ENCODE measurements at places on chromosomes 13 and 19. TPM values are rescaled to one million over a fixed set of nuclear protein-coding genes. Genes with fewer than 3 reads are reported as not detected.

DNA sequence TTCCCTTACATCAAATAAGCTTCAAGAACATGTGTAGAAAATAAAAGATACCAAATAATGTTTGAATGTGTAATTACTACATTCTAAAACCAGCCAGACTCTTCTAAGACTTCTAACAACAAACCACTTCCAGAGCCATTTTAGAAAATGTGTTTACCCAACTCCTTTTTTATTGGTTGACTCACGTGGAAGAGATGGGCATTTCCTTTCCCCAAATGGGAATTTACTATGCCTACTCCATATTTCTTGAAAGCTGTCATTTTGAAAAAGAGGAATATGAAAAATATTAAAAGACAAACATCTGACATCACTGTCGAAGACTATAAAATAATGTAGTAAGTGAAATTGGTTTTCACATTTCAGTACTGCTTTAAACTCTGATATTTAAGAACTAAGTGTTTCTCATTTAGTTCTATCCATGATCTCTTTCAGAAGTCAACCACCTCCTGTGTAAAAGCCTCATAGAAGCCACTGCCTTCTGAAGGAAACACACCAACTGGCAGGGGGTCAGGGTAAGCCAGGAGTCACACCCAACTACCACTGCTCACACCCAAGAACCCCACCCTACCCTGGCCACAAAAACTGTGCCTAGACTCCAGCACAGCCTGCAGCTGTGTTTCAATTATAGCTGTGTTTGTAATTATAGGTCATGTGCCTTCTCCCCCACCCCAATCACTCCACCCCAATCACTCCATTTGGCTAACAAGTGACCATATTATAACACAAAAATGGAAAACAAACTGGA, 86.8 kb downstream of the UBL3 start:
- no peak overlapping the region for H3K4me3 ChIP-seq
- DNase-seq = no peak
- H3K27ac ChIP-seq = no peak overlapping the region
- H3K27me3 ChIP-seq = no peaks in the 10 kb centered on the region

DNA sequence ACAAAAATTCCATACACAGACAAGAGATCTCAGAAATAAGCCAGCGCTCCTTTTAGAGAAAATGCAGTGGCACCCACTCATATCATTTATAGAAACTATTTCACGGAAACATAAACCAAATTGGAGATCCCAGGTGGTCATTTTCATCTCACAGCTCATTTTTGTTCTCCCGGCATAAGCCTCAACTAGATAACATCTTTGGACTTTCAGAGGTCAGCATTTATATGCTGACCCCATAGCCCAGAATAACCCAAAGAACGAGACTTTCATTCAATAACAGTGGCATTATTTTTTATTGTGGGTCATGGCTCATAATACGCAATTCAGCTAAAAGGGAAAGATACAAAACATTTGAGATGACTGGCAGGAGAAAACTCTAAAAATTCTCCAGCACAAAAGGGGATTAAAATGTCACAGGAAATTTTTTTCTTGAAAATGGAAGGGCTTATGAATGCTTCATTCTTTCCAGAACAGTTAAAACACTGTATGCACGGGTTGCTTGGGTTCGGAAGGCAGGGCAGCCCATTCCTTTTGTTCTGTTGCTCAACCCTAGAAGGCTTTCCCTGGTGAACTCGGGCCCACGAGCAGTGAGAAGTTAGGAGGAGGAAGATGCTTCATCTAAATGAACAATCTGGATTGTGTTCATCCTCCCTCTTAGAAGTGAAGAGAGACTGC, 24.0 kb downstream of the STARD13 start:
- H3K27me3 ChIP-seq = no peaks in the 10 kb centered on the region
- H3K4me3 ChIP-seq = no peak overlapping the region
- H3K27ac ChIP-seq = no peak overlapping the region
- H3K4me1 ChIP-seq = no peaks in the 10 kb centered on the region

- no peak for DNase-seq
- H3K27me3 ChIP-seq = peaks cover 6% of the 10 kb centered on the region
- no peak overlapping the region for H3K4me3 ChIP-seq
- H3K36me3 ChIP-seq = no peaks in the 10 kb centered on the region
Measured at GRCh38 chr19:3720349-3720917, 12.2 kb downstream of the TJP3 start.

- H3K36me3 ChIP-seq = peaks cover 18% of the 10 kb centered on the region
- H3K4me1 ChIP-seq = no peaks in the 10 kb centered on the region
- DNase-seq = no peak
- no peak overlapping the region for H3K4me3 ChIP-seq
- no peaks in the 10 kb centered on the region for H3K27me3 ChIP-seq
Measured at GRCh38 chr13:111265701-111266035, 54.8 kb upstream of the TEX29 start.

- no peak overlapping the region for H3K27ac ChIP-seq
- no peak overlapping the region for H3K4me3 ChIP-seq
- no peaks in the 10 kb centered on the region for H3K27me3 ChIP-seq
- no peaks in the 10 kb centered on the region for H3K4me1 ChIP-seq
- no peak for DNase-seq
- no peaks in the 10 kb centered on the region for H3K36me3 ChIP-seq
Measured at GRCh38 chr13:113415825-113416224, 37.5 kb downstream of the ADPRHL1 start.

DNA sequence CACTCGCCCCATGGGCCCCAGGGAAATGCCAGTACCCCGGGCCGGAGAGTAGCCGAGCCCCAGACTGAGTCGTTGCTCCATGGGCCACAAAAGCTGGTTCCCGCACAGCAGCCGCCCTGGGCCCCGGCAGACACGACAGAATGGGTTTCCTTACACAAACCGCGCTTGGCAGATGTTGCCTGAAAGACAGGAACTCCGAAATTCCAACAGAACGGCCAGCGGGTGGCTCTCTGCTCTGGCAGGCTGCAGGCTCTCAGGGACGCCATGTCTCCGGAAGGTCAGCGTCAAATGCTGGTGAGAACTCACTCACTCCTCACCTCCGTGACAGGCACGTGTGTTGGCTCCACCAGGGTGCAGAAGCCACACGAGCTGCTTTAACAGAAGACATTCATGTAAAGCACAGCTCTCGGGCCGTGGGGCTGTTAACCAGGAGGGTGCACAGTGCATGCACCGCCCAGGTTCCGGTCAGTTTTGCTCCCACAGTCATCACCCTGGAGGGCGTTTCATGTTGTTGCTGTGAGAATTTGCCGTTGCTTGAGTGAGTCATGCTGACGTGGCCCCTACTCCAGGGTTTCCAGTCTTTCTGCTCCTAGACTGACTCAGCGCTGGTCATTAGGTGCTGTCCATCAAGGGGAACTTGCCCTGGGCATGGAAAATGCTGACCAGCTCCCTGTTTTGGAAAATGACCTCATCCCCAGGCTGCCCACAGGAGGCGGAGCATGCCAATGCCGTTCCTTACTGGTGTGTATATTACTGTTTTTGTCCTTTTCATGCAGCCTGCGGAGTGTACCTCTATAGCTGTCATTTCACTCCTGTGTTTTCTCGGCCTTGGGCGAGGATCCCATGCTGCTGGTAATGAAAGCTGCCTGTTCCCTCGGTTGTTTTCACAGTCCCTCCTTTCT, 44.8 kb downstream of the ANKRD10 start:
- no peaks in the 10 kb centered on the region for H3K36me3 ChIP-seq
- peaks cover 13% of the 10 kb centered on the region for H3K4me1 ChIP-seq
- no peak overlapping the region for H3K4me3 ChIP-seq
- H3K27me3 ChIP-seq = no peaks in the 10 kb centered on the region

- no peak overlapping the region for H3K27ac ChIP-seq
- DNase-seq = no peak
- H3K4me3 ChIP-seq = no peak overlapping the region
- H3K27me3 ChIP-seq = no peaks in the 10 kb centered on the region
- H3K4me1 ChIP-seq = no peaks in the 10 kb centered on the region
Measured at GRCh38 chr13:103952183-103952582, 886.0 kb upstream of the SLC10A2 start.

- peaks cover 5% of the 10 kb centered on the region for H3K27me3 ChIP-seq
- peaks cover 5% of the 10 kb centered on the region for H3K4me1 ChIP-seq
- H3K4me3 ChIP-seq = no peak overlapping the region
- H3K36me3 ChIP-seq = no peaks in the 10 kb centered on the region
Measured at GRCh38 chr19:40552848-40553247, 23.8 kb upstream of the SHKBP1 start.

- no peaks in the 10 kb centered on the region for H3K27me3 ChIP-seq
- H3K4me3 ChIP-seq = no peak overlapping the region
- no peak overlapping the region for H3K27ac ChIP-seq
- DNase-seq = no peak
- H3K4me1 ChIP-seq = no peaks in the 10 kb centered on the region
- no peaks in the 10 kb centered on the region for H3K36me3 ChIP-seq
Measured at GRCh38 chr13:31011193-31011860, 78.9 kb downstream of the TEX26 start.

- peaks cover 16% of the 10 kb centered on the region for H3K4me1 ChIP-seq
- peak overlapping the region; percentile 92 for H3K27ac ChIP-seq
- H3K27me3 ChIP-seq = no peaks in the 10 kb centered on the region
- peaks cover 9% of the 10 kb centered on the region for H3K36me3 ChIP-seq
- H3K4me3 ChIP-seq = peak overlapping the region; percentile 71
- peak; percentile 82 for DNase-seq
Measured at GRCh38 chr19:7944177-7944761, 803 bp upstream of the TIMM44 start.

Gene S1PR2
- 9.4 TPM for total RNA-seq

Gene SIGLEC8
- not detected for total RNA-seq

Gene MYPOP
- total RNA-seq = 15.1 TPM

Gene MBD3L3
- not detected for total RNA-seq

Gene MIA
- total RNA-seq = 11.2 TPM

Gene AMER2
- not detected for total RNA-seq

Gene PSG7
- total RNA-seq = not detected

Gene FREM2
- total RNA-seq = not detected

Gene LMTK3
- 20.6 TPM for total RNA-seq
